Panc1 (cell line): ENCODE measurements at places on chromosomes 11 and 22. TPM values are rescaled to one million over a fixed set of nuclear protein-coding genes. Genes with fewer than 3 reads are reported as not detected.

DNA sequence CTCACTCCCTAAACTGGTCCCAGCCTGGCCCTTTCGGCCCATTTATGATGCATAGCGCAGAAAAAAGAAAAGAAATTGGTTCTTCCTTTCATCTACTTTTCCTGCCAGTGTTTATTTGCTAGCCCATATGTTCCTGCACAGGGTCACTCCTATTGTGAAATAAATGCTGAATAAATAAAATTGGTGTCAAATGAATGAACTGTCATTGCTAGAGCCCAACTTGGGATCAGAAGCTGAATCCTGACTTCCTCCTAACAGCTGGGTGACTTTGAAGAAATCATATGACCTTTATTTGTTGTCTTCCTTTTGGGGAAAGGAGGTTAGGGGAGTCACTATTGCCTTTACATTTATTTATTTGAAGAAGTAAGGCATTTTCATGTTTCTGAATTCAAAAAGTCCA is 92.0 kb downstream of the PRR5L start:
- H3K27me3 ChIP-seq = no peaks in the 10 kb centered on the region
- H3K4me1 ChIP-seq = no peaks in the 10 kb centered on the region
- DNase-seq = no peak
- no peak overlapping the region for H3K27ac ChIP-seq
- no peak overlapping the region for H3K4me3 ChIP-seq

GRCh38 chr11:112128483-112129121 is 35.3 kb downstream of the IL18 start:
- no peak overlapping the region for H3K27ac ChIP-seq
- no peaks in the 10 kb centered on the region for H3K4me1 ChIP-seq

DNA sequence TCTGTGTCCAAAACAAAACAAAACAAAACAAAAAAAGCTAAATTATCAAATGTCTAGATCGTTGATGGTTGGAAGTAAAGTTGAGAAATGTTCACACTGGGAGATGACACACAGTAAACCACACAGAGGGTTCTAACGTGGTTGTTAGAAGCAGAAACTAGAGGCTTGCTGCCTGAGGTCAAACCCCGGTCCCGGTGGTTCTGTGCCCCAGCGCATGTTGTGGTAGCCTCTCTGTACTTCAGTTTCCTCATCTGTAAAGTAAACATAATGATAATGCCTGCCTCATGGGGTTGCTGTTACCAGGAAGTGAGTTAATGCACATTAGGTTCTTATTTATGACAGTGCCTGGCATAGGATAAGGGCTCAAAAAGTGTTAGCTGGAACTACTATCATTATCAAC is 33.4 kb downstream of the PPARA start:
- H3K4me3 ChIP-seq = no peak overlapping the region
- H3K36me3 ChIP-seq = no peaks in the 10 kb centered on the region
- no peaks in the 10 kb centered on the region for H3K4me1 ChIP-seq
- H3K27ac ChIP-seq = no peak overlapping the region
- no peak for DNase-seq

- peaks cover 4% of the 10 kb centered on the region; the same call in 1 of the 2 replicates for H3K4me1 ChIP-seq
- no peak overlapping the region for H3K4me3 ChIP-seq
- no peak for DNase-seq
- H3K36me3 ChIP-seq = no peaks in the 10 kb centered on the region
- no peaks in the 10 kb centered on the region; the same call in 1 of the 2 replicates for H3K27me3 ChIP-seq
These were observed 43.7 kb downstream of the WNT11 start for GRCh38 chr11:76162336-76163288.

- no peaks in the 10 kb centered on the region for H3K27me3 ChIP-seq
- H3K4me1 ChIP-seq = peaks cover 9% of the 10 kb centered on the region
- H3K4me3 ChIP-seq = no peak overlapping the region
- no peak overlapping the region for H3K27ac ChIP-seq
These were observed 15.7 kb upstream of the GDPD5 start for GRCh38 chr11:75541193-75542087.

Gene NCAM1
- total RNA-seq = 0.18 TPM

Gene MS4A15
- not detected for total RNA-seq
